ENCODE measurements at places on chromosomes 1 and 21.

DNA sequence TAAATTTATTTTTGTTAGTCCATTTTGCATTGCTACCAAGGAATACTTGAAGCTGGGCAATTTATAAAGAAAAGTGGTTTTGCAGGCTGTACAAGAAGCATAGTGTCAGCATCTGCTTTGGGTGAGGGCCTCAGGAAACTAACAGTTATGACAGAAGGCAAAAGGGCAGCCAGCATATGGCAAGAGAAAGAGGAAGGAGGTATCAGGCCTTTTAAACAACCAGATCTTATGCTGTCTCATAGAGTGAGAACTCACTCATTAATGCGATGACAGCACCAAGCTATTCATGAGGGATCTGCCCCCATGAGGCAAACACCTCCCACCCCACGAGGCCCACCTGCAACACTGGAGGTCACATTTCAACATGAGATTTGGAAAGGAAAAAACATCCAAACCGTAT is 898.4 kb downstream of the KCNT2 start:
- no peak for DNase-seq

DNA sequence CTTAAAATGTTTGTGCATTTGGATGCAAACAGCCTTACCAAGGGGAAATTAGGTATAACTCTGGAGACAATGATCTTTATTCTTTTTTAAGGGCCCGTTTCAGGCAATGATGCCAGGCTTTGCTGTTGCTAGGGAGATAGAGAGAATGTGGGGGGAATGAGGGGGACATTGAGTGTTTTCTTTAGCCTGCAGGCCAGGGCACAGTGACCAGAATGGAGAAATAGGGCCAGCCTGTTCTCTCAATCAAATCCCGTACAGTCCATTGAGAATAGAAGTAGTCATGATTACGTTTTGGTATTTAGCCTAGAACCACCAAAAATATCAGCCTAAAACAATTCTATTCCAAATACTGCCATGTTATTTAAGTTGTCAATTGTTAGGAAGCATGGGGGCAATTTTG is 49.0 kb downstream of the RGS7 start:
- no peak for DNase-seq

DNA sequence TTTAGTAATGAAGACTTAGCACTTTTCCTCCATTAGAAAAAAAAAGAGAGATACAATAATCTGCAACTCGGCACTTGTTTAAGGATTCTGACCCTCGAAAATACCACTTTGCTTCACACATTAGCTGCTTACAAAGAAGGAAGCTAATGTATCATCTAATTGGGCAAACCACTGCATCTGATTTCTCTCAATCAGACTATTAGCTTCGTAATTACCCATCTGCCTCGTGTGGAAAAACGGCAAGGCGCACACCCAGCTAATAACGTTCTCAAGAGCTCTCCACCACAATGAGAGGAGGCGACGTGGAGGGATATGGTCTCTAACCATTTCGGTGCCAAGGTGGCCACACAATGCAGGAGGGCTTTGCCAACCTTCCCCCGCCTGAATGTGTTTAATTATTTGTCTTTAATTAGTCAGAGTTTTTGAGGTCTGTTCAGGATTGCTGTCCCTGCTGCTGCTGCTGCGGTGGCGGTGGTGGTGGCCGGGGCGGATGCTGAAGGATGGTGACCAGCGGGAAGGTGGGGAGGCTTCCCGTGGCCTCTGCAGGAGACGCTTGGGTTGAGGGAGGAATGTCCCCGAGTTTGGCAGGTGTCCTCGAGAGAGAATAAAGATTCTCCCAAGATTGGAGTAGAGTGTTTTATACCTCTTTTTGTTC is 374.5 kb downstream of the RPS6KC1 start:
- no peak for DNase-seq

GRCh38 chr1:6243053-6243834 is 735 bp upstream of the HES3 start:
- DNase-seq, result no peak

DNA sequence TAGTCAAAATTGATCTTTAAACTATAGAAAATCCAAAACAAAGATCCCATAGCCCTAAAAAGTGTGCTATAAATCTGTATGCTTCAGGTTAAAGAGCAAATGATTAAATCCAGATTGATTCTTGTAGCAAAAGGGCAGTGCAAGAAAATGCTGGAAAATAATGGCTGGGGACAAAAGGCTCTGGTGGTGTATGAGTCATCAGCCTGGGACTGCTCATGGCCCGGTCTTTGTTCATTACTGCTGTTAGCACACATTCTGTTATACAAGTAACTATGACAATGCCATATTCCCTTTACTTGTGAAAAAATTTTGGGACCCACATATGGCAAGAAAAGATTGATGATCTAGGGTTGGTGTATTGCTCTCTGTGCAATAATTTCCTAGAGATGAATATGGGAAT is 89.1 kb downstream of the RWDD3 start:
- no peak for DNase-seq

GRCh38 chr21:31682620-31683019 is 23.1 kb downstream of the SOD1 start:
- no peak for DNase-seq

- DNase-seq, result no peak
Observed at GRCh38 chr1:36269408-36269838, 36.7 kb upstream of the SH3D21 start.

DNA sequence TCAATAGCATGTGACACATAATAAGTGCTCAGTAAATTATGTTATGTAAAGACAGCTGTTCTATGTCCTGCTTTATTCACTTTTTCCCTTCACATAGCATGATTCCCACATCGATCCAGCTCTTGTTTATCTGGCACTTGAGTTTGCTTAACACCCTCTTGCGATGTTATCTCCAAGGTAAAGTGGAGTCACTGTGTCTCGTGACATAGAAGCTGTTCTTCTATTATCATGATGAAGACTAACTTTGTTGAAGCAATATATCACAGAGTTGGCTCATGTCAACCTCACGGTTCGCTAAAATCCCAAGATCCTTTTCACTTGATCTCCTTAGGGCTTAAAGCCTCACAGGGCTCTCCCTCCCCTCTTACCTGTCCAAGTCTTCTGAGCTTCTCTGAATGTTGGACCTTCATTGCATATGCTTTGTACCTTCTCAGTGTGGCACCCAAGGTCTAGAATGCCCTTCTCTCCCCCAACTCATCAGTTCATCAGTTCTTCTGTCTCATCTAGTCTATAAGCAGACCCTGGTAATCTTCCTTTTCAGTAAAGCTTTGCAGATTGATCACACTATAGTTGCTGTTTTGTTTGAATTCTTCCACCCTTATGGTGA is 38.0 kb downstream of the PLXNA2 start:
- no peak for DNase-seq

DNA sequence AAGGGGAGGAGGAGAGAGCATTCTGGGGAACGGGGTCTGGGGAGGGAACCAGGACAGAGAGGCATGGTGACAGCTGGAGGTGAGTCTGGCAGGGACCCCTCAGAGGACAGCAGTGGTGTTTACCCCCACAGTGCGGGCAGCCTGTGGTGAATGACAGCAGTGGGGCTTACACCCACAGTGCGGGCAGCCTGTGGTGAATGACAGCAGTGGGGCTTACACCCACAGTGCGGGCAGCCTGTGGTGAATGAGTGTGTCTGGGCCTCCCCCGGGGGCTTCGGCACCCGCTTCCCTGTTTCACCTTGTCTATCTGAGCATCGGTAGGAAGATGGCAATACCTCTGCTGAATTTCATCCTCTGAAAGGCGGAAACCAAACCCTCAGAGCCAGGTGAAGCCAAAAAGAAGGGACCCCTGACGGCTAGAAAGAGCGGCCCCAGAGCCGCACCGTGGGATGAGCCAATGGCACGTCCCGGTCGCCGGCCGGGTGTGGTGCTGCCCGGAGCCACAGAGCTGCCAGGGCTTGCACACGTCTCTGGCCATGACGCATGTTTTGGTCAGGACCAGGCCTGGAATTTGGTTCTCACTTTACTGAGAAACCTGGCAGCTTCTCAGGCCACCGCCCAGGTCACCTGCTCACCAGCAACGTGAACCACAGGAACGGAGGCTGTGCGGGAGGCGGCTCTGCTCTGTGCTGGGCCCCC is 54.1 kb downstream of the SIK1 start:
- DNase-seq, result no peak

DNA sequence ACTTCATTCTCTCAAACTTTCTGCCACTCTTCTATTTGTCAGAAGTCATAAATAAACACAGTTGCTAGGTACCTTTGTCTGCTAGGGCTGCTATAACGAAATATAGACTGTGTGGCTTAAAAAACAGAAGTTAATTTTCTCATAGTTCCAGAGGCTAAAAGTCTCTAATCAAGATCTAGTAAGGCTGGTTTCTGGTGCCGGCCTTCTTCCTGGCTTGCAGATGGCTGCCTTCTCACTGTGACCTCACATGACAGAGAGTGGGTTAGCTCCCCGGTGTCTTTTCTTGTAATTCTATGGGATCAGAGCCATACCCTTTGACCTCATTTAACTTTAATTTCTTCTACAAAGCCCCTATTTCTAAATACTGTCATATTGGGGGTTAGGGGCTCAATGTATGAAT is 5.9 kb downstream of the PDC start:
- DNase-seq, result no peak

- DNase-seq, result no peak
Observed at GRCh38 chr1:150299716-150300115, 6.1 kb downstream of the MRPS21 start.

DNA sequence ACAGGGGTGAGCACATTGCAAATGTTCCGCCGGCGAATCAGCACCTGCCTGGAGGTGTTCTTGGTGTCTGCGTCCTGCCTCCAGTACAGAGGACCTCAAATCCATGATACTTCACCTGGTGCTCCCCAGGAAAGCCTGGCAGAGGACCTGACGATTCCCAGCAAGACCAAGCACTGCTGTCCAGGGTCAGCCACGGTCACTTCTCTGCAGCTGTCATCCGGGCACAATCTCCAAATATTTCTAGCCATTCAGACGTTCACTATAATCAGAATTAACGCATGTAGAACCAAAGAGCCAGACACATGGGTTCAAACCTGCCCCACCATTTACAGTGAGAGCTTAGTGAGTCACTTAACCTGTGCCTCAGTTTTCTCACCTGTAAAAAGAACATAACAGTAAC is 74.5 kb downstream of the CLIC6 start:
- no peak for DNase-seq

GRCh38 chr1:159175571-159175970 is 4.2 kb downstream of the CADM3 start:
- DNase-seq, result no peak

DNA sequence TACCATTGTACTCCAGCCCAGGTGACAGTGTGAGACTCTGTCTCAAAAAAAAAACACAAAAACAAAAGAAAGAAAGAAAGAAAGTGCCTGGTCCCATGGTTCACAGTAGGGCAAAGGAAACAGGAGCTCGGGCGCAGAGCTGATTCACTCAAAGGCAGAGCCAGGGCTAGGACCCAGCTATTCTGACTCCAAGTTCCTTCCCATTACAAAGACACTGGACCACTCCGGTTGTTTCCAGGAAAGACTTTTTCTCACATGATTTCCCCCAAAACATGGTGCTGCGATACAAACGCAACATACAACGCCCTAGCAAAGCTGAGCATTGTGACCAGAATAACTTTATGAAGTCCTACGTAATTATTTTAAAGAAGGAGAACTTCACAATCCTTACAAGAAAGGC is 10.7 kb downstream of the ABCG1 start:
- no peak for DNase-seq

DNA sequence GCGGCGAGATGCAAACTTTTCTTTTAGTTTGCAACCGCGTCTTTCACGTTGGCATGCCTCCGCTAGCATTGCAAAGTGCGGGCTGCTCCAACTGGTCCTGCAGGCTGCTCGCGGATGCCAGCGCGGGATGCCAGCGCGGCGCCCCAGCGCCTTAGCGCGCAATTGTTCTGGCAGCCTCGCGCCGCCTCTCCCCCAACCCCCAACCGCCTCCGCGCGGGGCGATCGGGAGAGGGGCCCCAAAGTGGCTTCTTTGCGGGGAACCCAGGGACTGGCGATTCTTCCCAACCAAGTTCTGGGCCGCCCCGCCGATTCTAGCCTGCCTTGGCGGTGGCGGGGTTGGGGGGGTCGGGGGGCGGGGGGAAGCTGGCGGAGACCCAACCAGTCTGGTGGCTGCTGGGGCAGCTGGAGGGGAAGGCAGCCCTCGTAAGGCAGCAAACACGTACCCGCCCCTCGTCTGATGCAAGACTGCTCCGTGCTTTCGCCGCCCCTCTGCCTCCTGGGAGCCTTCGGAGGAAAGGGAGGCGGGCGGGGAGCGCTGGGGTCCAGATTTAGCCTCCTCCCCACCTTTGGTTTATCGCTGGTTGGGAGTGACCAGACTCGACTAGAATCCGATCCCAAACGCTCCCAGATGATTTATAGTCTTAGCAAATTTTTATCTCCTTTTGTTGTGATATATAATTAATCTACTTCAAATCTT is 756 bp downstream of the PHGDH start:
- DNase-seq, result no peak

GRCh38 chr21:44394733-44395132 is 41.3 kb downstream of the TRPM2 start:
- DNase-seq, result no peak

- no peak for DNase-seq
Observed at GRCh38 chr1:89407360-89407759, 43.5 kb downstream of the GBP6 start.

DNA sequence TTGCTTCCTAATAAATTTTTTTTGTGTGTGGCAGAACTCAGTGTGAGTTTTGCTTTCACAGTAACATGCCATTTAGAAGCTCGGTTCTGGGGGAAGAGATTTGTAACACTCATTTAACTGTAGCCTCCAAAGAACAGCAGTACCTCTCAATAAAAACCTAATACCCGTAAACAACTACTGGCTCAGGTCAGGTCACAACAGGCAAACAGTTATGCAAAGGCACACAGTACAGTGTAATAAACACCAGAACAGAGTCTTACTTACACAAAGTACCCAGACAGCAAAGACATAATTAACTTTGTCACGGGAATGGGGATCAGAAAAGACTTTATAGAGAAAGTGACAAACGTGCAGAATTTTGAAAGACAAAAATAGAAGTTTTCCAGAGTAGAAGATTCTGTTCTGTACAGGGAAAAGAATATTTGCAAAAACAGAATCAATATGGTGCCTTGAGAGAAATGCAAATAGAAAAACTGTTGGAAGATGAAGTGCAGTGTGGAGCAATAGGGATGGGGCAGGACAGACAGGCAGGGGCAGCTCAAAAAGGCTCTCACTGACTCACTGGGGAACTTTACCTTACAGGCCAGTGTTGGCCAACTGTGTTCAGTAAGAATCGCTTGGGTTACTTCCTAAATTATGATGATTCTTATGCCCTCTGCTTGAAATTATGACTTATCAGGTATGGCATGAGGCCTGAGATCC is 38.8 kb downstream of the EGLN1 start:
- DNase-seq, result no peak

- DNase-seq, result no peak
Observed at GRCh38 chr21:31570824-31571566, 88.5 kb upstream of the SOD1 start.

Measured in activated T-helper 1 cell treated with Interleukin-2 at 50 U/mL for 16 hours (primary cell).